ENCODE measurements at places on chromosomes 3 and 15.

DNA sequence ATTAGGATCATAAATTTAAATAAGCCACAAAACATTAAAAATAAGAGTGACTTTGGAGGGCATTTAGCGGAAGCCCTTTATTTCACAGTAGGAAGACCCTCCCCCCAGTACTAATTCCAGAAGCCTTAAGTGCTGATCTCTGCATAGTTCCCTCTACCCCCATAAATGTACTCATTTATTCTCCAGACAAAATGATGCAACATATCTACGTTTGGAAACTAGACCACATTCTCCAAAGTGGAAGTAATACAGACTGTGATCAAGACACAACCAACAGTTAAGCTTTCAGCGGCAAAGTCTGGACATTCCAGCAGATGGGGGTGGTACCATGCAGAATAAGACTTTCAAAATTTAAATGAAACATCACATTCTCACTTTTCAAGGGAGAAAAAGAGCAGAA, 44.8 kb upstream of the RPS17 start:
- no peak for DNase-seq

- no peak for DNase-seq
Observed at GRCh38 chr3:69218079-69218478, 95.7 kb upstream of the LMOD3 start.

- no peak for DNase-seq
Observed at GRCh38 chr3:147925272-147925671, 516.1 kb downstream of the ZIC1 start.

DNA sequence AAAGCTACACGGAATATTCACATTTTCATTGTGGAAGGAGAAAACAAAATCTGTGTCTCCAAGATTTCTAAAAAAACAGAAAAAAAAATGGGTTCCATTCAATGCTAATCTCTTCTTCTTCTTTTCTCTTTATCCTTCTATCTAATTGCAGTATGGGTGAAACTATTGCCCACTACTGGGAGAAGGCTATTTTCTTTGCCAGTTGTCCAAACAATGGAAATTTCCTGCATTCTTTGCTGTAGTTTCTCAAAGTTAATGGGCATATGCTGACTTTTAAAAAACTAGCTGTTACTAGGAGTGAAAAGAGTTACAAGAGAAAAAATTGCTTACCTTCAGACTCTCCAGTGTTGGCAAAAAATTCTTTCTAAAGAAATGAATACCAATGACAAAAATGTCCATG, 179.3 kb upstream of the ANKRD28 start:
- no peak for DNase-seq

DNA sequence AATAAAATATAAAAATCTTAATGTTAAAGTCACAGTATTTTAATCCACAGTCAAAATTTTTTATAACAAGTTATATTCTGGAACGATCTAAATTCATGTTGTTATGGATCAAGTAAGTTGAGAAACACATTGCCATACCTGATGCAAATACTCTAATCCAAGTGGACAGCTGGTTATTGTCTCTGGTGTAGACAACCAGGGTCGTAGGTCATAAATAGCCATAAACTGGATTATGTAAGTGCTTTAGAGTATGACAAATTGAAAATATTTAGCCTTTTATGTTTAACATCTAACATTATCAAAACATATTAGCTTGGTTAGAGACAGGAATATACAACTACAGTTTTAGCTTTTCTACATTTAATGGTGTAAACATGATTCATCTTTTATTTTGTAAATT, 53.0 kb downstream of the PLSCR2 start:
- no peak for DNase-seq

DNA sequence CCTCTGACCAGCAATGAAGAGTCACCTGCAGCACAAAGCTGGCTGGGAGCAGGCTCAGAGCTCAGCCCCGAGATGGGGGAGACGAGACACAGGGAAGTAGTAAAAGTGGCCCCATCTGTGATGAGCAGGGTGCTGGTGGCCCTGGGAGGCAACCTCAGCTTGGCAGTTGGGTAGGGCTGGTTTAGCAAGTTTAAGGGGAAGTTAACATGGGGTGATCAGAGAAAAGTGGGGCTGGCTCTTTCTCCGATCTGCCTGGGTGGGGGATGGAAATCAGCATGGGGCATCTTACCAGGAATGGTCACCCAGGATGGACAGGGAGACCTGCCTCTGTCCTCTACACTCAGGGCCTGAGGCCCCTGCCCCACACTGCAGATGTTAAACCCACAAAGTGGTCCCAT, 29.9 kb upstream of the SFMBT1 start:
- no peak for DNase-seq

DNA sequence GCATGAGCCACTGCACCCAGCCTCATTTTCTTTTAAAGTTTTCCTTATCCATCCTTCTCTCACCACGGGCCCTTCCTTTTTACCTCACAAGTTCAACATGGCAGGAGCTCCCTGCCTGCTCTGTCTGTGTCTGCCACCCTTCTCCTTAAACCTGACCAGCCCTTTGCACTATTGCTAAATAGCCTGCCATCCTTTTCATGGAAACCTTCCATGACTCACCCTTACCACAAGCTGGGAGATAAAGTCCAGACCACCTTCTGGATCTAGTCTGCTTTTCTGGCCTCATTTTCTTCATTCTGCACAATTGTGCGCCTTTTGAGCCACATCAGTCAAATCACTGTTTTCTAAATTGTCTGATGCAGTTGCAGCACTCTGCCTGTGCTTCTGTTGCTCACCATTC, 8.9 kb downstream of the PARP14 start:
- DNase-seq: no peak

Measured in neural progenitor cell (in vitro differentiated cells).